Urinary bladder (tissue), 4 donors: ENCODE measurements at places on chromosomes 5 and 9. TPM values are rescaled to one million over a fixed set of nuclear protein-coding genes. Genes with fewer than 3 reads are reported as not detected.

The PLPP7 gene
- total RNA-seq, result 4.1 TPM

The WNT8A gene
- total RNA-seq, result not detected

The NTRK2 gene
- 56.7 TPM for total RNA-seq

The SLC4A9 gene
- total RNA-seq, result 0.11 TPM

The SH3RF2 gene
- 1.0 TPM for total RNA-seq

The RHOBTB3 gene
- total RNA-seq, result 282 TPM

The KLHL3 gene
- 12.0 TPM for total RNA-seq

The CDH9 gene
- total RNA-seq, result 0.53 TPM

The SPINK6 gene
- not detected for total RNA-seq

The NME5 gene
- 6.7 TPM for total RNA-seq

The ANKRD31 gene
- 0.69 TPM for total RNA-seq

The SPINK7 gene
- total RNA-seq, result not detected

The C1QTNF2 gene
- total RNA-seq, result 17.1 TPM

The ACOT12 gene
- 0.21 TPM for total RNA-seq

The NFIB gene
- 217 TPM for total RNA-seq

The TJP2 gene
- total RNA-seq, result 72.1 TPM

The CD274 gene
- 2.4 TPM for total RNA-seq

The INSL6 gene
- total RNA-seq, result not detected

The ANKRD20A1 gene
- 1.6 TPM for total RNA-seq

The SAP30L gene
- 35.4 TPM for total RNA-seq

The GMCL2 gene
- 0.16 TPM for total RNA-seq

The NR4A3 gene
- total RNA-seq, result 4.7 TPM

The C5orf58 gene
- total RNA-seq, result not detected

The DIPK1B gene
- 10.8 TPM for total RNA-seq

The MEIKIN gene
- not detected for total RNA-seq

The TMEM171 gene
- not detected for total RNA-seq

The LARP1 gene
- 30.8 TPM for total RNA-seq

The CTSV gene
- 0.42 TPM for total RNA-seq

The PCDHB16 gene
- 3.3 TPM for total RNA-seq

The CCDC152 gene
- total RNA-seq, result 3.3 TPM

The PAEP gene
- total RNA-seq, result not detected

The LRRC8A gene
- total RNA-seq, result 17.1 TPM

The FLT4 gene
- total RNA-seq, result 18.2 TPM

The NUTM2F gene
- total RNA-seq, result not detected

The CXCL14 gene
- total RNA-seq, result 16.0 TPM

The NUP188 gene
- total RNA-seq, result 43.1 TPM

The GZMA gene
- 1.4 TPM for total RNA-seq

The GKAP1 gene
- total RNA-seq, result 13.0 TPM

The SH3GL2 gene
- total RNA-seq, result 4.5 TPM

The KIF20A gene
- total RNA-seq, result 25.4 TPM

The NUTM2G gene
- total RNA-seq, result not detected

The PCBD2 gene
- 11.9 TPM for total RNA-seq

The LCN2 gene
- total RNA-seq, result 1.9 TPM

The PCDHA7 gene
- total RNA-seq, result 0.26 TPM

The ENTPD8 gene
- 0.16 TPM for total RNA-seq

The WDR38 gene
- total RNA-seq, result not detected

The PPP2R2B gene
- 11.8 TPM for total RNA-seq

The C7 gene
- total RNA-seq, result 807 TPM

The CCNJL gene
- 4.7 TPM for total RNA-seq

The PCDHB14 gene
- 10.1 TPM for total RNA-seq

The ZFP37 gene
- 12.7 TPM for total RNA-seq

The KIF24 gene
- total RNA-seq, result 5.8 TPM

The LVRN gene
- total RNA-seq, result 2.8 TPM

The MACIR gene
- 10.2 TPM for total RNA-seq

The HCN1 gene
- 0.26 TPM for total RNA-seq

The SNCB gene
- total RNA-seq, result not detected

The SOX30 gene
- not detected for total RNA-seq
